ENCODE measurements at places on chromosomes 16 and 17.

DNA sequence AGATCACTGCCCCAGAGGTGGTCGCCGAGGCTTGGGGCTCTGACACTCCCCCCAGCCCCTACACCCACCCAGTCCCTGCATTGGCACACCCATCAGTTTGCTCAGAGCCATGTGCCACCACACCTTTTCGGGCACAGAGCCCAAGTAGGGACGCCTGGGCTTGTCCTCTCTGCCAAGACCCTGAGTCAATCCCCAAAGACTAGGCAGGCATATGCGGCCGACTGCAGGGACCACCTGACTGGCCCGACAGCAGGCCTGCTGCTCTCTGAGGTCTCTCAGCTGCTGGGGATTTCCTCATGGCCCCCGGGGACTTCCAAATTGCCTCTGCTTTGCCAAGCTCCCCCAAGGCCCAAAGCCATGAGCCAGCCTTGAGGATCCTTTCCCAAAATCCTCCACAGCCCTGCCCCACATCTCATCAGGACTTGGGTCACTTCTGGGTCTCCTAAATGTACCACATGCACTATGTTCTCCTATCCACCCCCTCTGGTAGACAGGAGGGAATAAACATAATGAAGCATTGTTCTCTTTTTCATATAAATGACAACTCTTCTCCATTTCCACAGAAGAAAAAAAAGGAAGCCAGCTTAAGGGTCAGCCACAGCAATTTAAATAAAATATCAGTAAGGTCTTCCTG, 30.6 kb downstream of the MYO18A start:
- DNase-seq: no peak

GRCh38 chr17:17186551-17187505, 19.3 kb downstream of the PLD6 start:
- DNase-seq: no peak

DNA sequence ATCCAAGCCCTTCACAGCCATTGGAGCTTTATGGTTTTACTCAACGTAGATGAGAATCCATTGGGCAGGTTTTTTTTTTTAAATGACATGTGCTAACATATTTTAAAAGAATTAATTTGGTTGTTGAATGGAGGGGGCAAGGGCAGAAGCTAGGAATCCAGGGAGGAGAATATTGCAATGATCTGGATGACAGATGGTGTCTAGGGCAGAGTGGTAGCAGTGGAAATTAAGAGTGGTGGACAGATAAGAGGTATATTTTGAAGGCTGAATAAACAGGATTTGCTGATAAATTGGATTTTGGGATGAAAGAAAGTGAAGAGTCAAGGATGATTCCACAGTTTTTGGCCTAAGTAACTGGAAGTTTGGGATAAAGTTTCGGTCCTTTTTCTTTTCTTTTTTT, 54.8 kb upstream of the DHX40 start:
- DNase-seq: no peak

- DNase-seq: no peak
Measured at GRCh38 chr17:53765129-53765528, 57.6 kb upstream of the KIF2B start.

- no peak for DNase-seq
Measured at GRCh38 chr17:78924481-78925151, 571 bp downstream of the TIMP2 start.

DNA sequence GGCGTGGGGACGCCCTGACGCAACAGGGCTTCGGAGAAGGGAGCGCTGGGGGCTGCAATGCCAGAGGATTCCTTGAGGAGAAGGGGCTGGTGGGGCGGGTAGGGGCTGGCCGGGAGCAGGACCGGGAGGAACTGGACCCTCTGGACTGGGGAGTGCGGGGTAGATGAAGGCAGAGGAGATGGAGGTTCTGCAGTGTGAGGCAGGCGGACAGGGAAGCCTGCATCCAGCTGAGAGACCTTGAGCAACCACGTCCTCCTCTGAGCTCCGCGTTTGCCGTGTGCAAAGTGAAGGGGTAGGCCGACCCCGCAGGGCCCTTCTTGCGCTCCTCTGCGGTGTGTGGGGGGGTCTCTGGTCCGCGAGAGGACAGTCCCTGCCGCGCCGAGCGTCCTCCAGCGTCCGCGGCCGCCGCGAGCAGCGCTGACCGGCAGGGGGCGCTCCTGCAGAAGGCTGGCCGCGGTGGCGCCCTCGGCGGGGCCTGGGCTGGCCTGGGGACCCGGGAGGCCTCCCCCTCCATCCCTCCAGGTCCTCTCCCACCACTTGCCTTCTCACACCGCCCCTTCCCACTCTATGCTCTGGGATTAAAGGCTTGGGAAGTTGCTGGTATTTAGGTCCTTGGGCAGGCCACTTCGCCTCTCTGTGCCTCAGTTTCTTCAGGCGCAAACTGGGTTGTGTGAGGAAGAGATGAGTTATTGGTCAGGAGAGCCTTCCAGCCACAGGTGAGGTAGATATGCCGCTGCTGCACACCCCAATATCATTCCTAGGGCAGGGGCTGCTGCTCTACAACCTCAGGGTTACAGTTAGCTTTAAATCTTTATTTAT, 9.6 kb upstream of the WNT9B start:
- DNase-seq: peak; percentile 14

GRCh38 chr16:5932906-5933305, 835.3 kb upstream of the EEF2KMT start:
- DNase-seq: no peak

DNA sequence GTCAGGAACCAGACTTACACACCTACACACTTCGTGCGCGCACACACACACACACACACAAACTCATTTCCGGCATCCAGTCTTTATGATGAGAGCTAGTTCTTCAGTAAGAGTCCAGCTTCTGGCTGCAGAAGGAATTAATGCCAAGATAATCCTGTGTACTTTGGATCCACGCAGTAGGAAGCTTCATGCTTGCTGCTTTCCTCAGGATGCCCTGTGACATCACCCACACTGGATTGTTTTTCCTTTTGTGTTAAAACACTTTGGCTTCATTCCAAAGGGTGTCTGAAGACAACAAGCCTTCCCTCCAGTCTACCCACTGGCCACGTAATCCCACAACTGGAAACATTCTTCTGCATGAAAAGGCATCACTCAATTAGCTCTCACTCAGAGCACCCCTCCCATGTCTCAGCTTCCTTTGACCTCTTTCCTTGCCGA, 35.4 kb downstream of the KCNJ16 start:
- no peak for DNase-seq

GRCh38 chr17:8965394-8966168, at the start of gene PIK3R5:
PIK3R5 (minus strand) TSS chr17:8965707; CDS start chr17:8911494, 54,213 bp downstream.
- DNase-seq: no peak

DNA sequence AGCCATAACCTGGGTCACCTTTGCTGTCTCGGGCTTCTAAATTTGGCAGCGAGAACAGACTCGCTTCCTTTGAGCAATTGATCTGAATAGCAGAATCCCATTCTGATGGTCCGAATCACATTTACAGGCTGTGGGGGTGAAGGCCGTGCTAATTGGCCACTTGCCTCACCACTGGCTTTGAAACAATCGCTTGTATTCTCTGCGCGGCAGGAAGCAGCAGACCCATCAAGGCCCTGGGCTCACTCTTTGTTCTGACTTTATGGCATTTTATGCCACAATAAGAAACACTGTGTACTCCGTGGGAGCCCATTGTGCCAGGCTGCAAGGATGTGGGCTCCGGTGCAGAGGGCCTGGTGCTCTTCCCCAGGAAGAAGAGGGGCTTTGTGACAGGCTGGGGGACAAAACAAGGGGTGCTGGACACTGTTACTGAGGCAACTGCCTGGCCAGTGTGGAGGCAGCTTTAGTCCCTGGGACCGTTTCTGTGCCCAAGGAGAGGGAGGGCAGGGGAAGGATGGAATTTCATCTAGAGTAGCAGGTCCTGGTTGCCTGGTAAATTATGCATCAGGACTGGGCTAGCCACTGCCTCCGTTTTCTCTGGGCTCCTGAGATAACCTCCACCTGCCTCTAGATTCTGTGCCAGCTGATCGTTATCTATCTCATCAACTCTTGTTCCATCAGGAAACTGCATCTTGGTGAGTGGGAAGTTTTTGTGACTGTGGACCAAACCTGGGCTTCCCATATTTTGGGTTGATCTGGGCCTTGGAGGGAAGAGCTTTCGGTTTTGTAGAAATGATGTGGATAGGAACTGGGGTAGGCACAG, 78.5 kb downstream of the MRC2 start:
- no peak for DNase-seq

- no peak for DNase-seq
Measured at GRCh38 chr17:51435171-51435552, 174.8 kb downstream of the UTP18 start.

GRCh38 chr17:63950940-63951907, 19.1 kb upstream of the CD79B start:
- no peak for DNase-seq

- DNase-seq: peak; percentile 59
Measured at GRCh38 chr16:56964243-56965148, 2.7 kb downstream of the CETP start.

DNA sequence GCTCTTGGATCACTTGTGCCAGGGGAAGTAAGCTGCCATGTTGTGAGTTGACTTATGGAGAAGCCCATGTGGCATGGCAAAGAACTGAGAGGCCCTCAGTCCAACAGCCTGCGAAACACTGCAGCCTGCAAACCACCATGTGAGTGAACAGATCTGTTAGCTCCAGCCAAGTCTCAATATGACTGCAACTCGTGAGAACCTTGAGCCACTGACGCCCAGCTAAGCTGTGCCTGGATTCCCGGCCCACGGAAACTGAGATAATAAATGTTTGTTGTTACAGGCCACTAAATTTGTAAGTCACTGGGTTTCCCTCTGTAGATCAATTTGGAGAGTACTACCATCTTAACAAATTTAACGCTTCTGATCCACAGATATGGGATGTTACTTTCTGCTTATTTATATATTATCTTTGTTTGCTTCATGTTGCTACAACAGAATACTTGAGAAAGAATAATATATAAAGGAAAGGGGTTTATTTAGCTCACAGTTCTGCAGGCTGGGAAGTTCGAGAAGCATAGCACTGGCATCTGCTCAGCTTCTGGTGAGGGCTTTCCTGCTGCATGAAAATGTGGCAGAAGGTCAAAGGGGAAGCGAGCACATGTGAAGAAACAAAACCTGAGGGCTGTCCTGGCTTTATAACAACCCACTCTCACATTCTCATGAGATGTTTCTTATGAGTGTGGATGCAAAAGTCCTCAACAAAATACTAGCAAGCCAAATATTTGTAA, 29.4 kb upstream of the ATP2A3 start:
- peak; percentile 37 for DNase-seq

- no peak for DNase-seq
Measured at GRCh38 chr17:75587675-75588595, at the start of gene MYO15B. MYO15B (plus strand) TSS chr17:75587800; CDS start chr17:75588058, 258 bp downstream.

DNA sequence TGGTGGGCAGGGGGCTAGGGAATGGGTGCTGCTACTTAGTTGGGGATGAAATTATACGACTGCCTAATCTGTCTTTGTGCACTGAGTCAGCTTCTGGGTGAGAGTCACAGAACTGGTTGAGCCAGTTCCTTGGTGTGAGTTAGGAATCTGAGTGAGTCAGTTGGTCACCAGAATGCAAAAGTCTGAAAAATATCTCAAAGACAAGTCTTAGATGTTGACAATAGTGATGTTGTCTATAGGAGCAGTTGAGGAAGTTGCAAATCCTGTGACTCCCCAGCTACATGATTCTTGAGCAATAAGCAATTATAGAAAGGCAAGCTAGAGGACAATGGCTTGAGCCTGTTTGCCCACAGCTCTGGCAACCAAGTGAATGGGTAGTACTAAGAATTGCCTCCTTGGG, 399.2 kb downstream of the CNTNAP4 start:
- no peak for DNase-seq

DNA sequence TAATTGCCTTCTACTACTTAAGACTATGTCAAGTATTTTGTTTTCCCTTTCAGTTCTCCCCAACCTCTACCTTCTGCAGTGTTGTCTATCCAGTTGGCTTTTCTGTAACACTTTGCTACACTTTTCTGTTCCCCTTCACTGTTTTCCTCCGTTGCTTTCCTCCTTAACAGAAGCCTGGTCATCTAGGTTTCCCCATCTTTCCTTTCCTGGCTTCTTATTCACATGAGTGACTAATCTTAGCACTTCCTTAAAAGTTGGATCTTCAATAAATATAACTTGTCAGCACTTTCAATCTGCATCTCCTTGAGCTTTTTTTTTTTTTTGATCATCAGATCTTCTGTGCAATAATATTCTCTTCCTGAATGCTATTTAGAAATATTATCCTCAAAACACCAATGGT, 2.8 kb upstream of the SLFN11 start:
- peak; percentile 32 for DNase-seq

DNA sequence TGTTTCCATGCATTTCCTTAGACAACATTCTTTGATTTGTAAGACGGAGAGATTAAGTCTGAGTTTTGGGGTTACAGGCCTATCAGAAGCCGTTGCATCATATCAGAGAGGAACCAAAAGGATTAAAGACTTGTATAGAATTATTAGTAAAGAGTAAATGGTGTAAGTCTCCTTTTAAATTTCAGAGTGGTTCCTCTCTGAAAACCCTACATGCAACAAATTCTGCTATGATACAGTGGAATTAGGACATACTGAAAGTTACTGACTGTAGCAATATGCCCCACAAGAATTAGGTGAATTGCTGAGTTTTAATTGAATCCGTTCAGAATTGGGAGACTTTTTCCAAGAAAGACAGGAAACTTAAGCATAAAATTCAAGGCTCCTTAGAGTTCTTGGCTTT, 221.6 kb downstream of the FTO start:
- no peak for DNase-seq

DNA sequence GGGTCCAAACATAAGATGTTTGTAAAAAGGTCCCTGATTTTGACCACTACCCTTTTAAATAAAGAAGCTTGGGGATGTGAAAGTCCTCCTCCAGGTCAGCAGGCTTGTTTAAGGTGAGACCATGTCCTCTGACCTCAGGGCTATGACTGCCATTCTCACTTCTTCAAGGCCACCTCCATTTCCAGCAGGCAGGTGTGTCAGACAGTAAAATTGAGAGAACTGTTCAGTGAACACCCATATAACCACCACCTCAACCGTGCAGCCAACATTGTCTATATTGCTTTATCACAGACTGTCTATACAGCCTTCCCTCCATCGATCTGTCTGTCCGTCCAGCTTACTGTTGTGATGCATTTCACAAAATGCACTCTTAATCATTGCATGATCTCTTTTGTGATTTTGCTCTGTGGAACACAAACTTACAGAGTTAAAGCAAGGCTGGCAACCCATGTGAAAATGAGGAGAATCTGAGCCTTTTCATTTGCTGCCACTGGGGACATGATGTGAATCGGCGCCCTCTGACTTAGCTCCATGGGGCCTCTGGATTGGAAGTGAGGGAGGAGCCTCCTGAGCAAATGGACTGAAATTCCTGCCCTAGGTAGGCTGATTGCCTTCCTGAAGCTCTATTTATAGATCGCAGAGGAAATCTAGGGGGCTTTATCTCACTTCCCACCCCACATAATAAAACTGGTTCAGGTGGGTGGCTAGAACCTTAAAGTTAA, 53.8 kb downstream of the ZNRF1 start:
- DNase-seq: no peak

GRCh38 chr17:70120425-70120824, 45.4 kb downstream of the KCNJ16 start:
- DNase-seq: no peak

GRCh38 chr17:57319806-57320205, 63.5 kb downstream of the MSI2 start:
- DNase-seq: no peak

GRCh38 chr17:42166196-42166763, 11.5 kb upstream of the RAB5C start:
- no peak for DNase-seq

Measured in dermis microvascular lymphatic vessel endothelial cell (primary cell).